Renal pelvis (tissue), 12 donors: ENCODE measurements at places on chromosomes 2 and 18. TPM values are rescaled to one million over a fixed set of nuclear protein-coding genes. Genes with fewer than 3 reads are reported as not detected.

The ODC1 gene
- polyA plus RNA-seq = 390 TPM

The TUBA3E gene
- polyA plus RNA-seq = not detected

The MDH1B gene
- polyA plus RNA-seq = 13.1 TPM

The REEP1 gene
- 3.5 TPM for polyA plus RNA-seq

The RNF152 gene
- polyA plus RNA-seq = 9.4 TPM

The ARHGEF4 gene
- polyA plus RNA-seq = 8.0 TPM
